Activated CD4-positive, alpha-beta T cell treated with anti-CD3 and anti-CD28 coated beads for 4 hours (primary cell): ENCODE measurements at places on chromosomes 16 and 17.

- no peak for DNase-seq
Measured at GRCh38 chr17:8532021-8532420, 96.3 kb downstream of the NDEL1 start.

DNA sequence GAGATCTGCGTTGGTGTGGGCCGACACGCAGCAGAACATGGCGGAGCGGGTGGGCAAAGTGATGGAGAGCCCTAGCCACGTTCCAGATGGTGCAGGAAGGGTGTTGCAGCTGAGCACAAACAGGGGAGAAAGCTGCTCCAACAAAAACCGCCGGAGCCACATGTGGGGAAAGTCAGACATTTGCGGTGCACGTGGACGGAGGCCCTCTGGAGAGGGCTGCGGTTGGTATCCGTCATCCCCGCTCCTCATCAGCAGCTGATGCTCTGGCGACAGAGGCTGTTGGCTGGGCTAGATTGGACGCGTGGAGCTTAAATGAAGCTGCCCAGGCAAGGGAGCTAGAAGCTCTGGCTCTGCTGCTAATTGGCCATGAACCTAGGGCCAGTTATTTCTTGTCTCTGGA is 43.5 kb upstream of the ADCY9 start:
- DNase-seq, result no peak

- DNase-seq, result no peak
Measured at GRCh38 chr16:73172241-73172972, 124.5 kb upstream of the ZFHX3 start.

GRCh38 chr17:40303009-40303657 is 5.8 kb upstream of the RARA start:
- peak; percentile 70 for DNase-seq

DNA sequence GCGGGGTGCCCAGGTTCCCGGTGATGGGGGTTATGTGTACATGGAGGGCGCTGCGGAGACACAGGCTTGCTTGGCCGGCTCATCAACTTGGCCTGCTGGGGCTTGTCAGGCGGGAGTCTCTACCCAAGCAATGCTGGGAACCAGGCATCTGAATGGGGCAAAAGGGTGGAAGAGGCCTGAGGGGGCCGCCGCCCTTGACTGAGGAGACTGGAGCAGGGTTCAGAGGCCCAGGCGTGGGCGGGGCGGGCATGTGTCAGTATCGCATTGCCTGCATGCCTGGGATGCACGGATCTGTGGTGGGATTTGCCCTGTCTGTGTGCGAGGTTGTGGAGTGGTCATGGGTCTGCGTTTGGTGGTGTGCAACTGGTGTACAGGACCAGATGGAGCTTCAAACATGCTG is 21.1 kb downstream of the ARHGAP23 start:
- no peak for DNase-seq

- DNase-seq, result no peak
Measured at GRCh38 chr17:11366272-11366850, 125.3 kb downstream of the SHISA6 start.

DNA sequence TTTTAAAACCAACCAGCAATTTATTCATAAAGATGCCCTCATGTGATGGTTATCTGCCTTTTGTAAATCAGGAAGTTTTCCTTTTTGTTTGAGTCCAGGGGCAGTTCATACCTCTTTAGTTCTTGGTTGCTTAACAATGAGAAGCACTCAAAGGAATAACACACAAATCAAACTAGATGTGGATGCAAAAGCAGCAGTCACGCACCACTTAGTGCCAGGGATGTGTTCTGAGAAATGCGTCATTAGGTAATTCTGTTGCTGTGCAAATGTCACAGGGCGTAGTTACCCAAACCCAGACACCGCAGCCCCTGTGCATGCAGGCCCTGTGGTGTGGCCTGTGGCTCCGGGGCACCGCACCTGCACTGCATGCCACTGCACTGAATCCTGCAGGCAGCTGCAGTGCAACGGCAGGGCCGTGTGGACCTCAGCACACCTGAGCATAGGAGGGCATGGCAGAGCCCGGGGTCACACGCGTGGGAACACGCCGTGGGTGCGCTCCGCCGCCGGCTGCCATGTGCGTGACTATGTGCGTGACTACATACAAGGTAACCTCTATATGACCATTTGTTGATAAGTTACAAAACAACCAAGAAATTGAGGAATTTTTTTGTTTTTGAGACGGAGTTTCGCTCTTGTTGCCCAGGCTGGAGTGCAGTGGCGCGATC is 39.6 kb downstream of the PKD1 start:
- DNase-seq, result no peak

DNA sequence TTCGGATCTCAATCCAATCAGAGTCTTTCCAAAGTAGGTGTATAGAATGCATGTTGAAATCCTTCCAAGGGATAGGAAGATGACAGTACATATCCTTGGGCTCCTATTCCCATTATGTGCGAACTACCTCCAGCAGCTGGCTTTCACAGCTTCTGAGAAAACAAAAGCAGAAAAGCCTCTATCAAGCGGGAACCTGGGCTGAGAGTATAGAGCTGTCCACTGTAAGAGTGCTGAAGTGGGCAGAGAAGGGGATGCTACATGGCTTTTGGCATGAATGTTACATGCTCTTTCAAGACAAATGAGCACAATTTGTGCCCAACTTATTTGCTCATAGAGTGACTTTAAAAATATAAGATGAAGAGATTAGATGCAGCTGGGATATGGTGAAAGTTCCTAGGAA is 993.5 kb downstream of the CDH8 start:
- DNase-seq, result no peak

GRCh38 chr17:80725517-80725916 is 180.9 kb downstream of the RPTOR start:
- DNase-seq, result no peak

DNA sequence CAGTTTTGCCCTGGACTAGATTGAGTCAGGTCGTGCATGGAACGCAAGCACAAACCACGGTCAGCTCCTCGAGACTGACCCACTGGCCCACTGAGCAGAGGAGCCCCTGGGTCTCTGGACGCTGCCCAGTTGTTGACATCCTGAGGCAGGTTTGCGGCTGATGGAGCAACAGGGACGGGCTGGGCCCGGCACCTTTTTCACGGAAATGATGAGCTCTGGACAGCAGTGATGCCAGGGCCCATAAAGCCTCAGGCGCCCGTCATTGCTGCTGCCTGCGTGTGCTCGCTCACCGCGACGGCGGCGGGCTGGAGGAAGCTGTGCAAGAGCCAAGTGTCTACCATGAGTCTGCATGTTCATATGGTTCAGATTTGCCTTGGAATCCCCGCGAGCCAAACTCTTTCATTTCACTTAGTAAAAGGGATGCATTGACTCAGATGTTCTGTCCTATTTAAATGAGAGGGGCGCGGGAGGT is 30.8 kb upstream of the CRISPLD2 start:
- no peak for DNase-seq

DNA sequence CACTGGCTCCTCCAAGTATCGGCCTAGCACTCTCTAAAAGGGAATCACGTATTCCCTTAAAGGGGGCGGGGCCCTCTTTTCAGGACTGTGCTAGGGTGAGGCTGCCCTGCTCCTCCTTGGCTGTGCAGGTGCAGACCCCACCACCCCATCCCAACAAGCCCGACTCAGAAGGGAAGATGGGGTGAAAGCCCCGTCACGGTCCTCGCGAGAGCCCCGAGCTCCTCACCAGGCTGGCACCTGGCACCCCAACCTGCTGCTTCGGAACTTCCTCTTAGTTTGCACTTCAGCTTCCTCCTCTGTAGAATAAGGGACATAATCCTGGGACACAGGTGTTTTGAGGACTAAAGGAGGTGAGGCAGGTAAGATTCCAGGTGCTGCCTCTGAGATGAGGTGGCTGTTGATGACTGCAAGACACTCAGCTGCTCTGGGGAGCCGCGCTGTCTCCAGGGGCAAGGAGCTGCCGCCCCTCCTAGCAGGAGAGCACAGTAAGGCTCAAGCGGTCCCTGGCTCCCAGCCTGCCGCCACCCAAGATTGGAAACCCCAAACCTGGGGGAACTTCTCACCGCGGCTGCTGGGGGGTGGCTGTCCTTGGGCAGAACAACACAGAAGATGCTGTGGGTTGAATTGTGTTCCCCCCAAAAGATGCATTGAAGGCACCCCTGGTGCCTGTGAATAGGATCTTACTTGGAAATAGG is 88.8 kb downstream of the MGAT5B start:
- DNase-seq, result no peak

- no peak for DNase-seq
Measured at GRCh38 chr16:49250689-49251088, 30.9 kb downstream of the CBLN1 start.
